ENCODE measurements at places on chromosomes 12 and 14.
A peak's percentile ranks its signal among the peaks of the same experiment; 100 is the strongest.

GRCh38 chr12:52944683-52945388 is 4.1 kb upstream of the KRT18 start:
- DNase-seq, result no peak

DNA sequence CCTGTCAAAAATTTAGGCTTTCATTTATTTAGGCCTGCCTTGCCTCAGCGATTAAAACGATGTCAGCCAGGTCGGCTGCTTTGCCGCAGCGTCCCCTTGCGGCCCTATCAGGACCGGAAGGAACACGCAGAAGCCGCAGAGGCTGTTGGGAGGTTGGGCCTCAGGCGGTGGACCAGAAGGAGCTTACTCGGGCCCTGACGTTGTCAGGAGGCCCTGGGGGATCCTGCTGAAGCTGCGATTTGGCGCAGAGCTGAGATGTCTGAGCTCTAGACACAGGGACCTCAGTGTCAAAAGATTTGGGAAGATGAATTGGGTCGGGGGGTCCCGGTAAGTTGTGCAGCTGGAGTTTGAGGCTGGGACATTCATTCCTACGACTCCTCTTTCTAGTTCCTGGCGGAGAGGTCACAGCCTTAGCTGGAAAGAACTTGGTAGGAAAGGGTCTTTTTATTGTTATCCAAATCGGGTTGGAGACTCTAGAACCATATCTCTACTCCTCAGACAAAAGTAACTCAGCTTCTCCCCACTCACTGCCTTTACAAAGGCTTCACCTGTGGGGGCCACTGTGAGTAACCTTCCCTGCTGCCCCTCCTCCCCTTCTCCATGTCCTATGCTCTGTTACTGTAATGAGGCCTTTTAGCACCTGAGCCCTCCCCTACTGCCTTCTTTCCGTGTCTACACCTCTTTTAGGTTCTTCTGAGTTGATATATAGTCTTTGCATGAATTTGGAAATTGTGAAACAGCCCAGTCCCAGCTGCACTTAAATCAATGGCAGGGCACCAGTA is 6.6 kb upstream of the ABCD2 start:
- DNase-seq, result no peak

DNA sequence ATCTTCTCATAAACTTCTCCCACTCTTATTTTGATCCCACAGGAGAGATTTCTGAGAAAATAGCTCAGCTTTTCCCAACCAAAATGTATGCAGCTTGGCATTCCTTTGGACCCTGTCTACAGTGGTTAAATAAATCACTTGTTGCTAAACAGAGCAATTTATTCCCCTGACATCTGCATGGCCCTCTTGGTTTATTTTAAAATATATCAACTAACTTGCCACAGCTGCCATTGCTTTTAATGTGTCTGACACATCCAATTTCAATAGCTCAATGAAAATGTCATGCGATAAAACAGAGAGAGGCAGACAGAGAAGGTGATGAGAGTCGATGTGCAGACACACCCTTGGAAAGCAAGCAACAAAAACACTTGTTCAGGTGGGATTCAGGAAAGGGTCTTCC is 128.3 kb downstream of the SSPN start:
- no peak for DNase-seq

- no peak for DNase-seq
These were observed 164.2 kb downstream of the ALG10 start for GRCh38 chr12:34186492-34186891.

DNA sequence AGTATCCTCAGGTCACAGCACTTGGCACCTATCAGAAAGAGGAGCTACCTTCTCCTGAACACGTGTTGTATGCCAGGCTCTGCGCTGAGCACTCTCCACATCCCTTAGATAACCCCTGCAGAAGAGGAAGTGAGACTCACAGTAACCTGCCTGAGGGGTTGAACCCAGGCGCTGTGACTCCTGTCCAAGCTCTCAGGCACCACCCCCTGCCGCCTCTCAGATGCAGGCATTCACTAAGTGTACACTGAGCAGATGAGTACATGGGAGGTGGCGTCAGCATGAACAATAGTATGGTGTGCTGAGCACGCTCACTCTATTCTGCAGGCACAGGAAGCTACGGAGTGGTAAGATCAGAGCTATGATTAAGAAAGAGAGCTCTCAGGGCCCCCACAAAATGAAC is 21.0 kb upstream of the RIC8B start:
- peak; percentile 38 for DNase-seq

DNA sequence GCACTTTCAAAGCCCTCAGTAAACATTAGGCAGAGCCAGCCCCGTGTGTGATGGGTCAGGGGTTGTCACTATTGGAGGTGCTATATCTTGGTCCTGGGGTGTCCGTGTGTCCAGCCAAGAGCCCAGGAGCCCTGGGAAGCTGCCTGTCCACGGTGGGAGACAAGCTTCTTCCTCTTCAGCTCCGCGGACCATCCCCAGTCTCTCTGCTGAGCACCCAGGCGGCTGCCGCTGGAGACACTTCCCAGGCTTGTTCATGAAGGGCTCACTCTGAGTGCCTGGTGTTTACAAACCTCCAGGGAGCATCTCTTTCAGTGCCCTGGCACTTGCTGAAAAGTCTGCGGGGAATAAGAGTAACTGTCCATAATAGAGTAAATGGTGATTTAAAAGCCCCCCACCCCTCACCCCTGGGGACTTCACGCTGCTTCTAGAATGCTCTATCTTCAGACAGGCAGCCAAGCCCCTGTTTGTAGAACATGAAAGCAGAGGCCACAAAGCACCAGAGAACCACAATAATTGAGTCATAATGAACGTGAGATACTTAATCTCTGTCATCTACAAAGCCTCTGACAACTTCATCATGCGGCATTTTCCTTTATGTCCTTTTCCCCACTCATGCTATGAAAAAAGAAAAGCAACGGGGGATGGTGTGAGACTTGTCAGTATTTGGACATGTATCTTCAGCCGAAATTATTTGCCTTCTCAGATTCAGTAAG is 178.6 kb downstream of the TMEM132C start:
- DNase-seq, result no peak

DNA sequence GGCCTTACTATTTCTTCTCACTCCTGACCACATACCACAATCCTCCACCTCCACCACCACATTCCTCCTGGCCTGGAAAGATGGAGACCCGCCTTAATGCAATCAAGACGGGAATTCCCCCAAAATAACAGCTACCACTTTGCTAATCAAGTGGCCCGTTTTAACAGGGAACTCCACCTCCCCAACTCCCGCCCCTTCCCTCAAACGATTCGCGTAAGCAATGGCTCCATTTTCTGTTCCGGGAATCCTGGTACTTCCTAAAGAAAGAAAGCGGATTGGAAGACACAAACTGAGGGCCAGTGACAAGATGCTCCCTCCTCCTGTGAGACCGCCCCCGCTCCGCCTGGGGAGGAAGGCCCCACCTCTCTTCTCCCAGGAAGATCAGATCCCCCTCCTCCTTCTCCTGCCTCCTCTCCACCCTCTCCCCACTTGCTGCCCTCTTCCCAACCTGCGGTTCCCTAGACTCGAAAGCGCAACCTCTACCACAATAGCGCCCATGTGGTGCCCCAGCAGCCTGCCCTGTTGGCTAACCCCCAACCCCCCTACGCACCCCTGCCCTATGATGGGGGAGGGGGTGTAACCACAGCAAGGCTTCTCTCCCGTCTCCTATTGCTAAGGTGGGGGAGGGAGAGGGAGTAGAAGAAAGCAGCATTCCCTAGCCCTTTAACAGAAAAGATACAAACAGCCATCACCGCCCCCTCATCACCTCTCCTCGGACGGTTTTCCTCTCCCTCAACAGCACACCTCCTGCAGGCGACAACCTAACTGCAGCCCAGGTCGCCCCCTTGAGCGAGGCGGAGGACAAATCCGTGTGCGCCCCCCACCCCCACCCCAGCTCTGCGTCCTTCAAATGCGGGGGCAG is 777 bp downstream of the ARF3 start:
- DNase-seq, result no peak

- DNase-seq, result no peak
These were observed at the start of gene TCL1B for GRCh38 chr14:95685978-95686922. TCL1B (plus strand) TSS chr14:95686426; CDS start chr14:95686468, 42 bp downstream.

DNA sequence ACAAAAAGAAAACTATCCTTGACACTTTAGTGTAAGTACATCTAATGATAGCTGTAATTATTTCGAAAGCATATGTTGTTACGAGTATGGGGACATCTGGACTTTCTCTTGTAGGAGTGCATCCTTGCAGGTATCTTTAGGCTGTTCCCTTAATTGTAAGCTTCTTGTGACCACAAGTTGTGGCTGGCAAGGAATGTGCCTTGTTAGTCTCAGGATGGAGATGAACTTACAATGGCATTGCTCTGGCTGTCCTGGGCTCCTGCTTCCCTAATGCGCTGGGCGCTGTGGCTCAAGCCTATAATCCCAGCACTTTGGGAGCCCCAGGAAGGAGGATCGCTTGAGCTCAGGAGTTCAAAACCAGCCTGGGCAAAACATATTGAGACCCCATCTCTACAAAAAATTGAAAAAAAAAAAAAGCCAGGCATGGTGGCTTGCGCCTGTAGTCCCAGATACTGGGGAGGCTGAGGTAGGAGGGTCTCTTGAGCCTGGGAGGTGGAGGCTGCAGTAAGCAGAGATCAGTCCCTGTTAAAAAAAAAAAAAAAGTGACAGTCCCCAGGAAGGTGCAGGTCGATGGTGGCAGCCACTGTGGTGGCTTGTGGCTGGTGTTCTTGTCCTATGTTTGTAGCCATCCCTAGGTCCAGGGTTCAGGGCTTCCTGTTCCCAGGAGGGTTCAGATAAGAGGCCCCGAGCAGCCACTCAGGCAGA is 23.7 kb upstream of the PPP1R13B start:
- no peak for DNase-seq

- DNase-seq, result no peak
These were observed 108.7 kb downstream of the TTC8 start for GRCh38 chr14:88933191-88933590.

- DNase-seq, result peak; percentile 71
These were observed 44.6 kb downstream of the MLXIP start for GRCh38 chr12:122123051-122123760.

- DNase-seq, result no peak
These were observed 4.9 kb upstream of the RIC8B start for GRCh38 chr12:106769546-106769945.

DNA sequence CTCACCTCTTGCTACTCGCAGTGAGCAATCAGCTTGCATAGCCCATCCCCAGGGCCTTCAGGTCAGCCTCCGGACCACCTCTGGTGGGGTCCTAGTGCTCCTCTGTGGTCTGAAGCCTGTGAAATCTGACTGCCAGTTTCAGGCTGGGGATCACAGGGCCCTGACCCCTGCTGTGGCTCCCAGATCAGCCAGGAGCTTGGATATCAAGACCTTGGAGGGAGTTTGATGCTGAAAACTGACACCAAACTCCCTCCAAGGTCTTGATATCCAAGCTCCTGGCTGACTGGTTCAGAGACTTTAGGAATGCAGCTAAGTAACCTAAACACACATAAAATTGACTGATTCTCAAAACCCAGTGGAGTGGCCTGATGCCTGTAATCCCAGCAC is 19.8 kb upstream of the DHRS4 start:
- no peak for DNase-seq

GRCh38 chr14:102097441-102098135 is 10.7 kb upstream of the HSP90AA1 start:
- no peak for DNase-seq

DNA sequence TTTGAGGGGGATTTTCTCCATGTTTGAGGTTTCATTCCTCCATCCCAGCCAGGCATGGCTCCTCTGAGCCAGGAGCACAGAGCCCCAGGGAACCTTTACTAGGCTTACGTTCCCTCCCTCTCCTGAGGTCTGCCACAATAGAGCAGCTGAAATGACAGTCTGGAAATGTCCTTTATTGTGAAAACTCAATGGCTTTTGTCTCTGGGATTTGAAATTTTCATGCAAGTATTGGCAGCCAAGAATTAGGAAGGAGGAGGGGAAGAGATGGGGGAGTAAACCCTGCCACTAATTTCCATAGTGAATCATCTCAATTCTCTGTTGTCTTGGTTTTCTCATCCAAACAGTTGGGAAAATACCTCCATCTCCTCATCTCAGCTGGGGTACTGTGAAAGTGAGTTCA is 2.6 kb upstream of the PLEKHG3 start:
- DNase-seq, result no peak

- DNase-seq, result no peak
These were observed 569 bp upstream of the RGS6 start for GRCh38 chr14:71931492-71932228.

DNA sequence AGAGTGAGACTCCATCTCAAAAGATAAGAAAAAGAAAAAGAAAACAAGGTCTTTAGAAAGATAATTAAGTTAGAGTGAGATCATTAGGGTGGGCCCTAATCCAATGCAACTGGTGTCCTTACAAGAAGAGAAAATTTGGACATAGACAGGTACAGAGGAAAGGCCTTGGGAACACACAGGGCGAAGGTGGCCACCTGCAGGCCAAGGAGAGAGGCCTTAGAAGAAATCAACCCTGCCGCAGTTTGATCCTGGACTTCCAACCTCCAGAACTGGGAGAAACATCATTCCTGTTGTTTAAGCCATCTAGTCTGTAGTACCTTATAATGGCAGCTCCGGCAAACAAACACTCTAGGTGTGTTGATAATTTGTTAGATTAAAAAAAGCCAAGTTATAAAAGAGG is 491.9 kb downstream of the MED13L start:
- DNase-seq, result no peak

DNA sequence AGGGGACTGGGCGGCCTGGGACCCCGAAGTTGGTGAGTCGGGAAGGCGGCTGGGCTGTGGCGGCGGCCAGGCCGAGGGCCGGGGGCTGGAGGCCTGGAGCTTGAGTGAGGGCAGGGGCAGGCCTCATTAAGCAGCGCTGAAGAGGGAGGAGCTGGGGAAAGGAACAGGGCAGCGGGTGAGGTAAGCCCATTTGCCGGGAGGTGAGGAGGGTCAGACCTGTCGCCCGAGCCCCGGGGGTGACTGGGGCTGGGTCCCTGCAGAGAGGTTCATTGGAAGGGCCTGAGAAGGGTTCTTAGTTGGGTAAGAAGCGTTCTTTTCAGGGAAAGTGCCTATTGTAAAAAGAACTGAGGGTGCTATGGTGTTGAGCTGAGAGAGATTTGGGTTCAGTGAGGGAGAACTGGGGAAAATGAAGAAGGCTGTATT is 441 bp downstream of the RAB5B start:
- no peak for DNase-seq

DNA sequence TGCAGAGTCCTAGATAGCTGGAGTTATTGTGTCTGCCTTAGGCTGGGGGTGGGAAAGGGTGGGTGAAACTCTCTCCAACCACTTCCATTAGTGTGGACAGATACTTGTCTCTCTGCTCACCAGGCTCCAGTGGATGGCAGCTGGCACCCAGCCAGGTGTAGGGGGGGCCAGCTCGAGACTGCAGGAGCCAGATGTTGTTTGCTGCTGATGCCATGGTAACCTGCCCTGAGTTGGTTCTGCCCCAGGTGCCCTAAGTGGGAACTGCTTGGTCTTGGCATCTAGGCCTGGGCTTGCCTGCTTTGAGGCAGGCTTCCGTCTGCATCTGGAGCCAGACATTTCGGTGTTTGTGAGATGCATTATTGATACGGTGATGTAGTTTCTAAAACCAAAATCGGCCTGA is 82.2 kb downstream of the ADCK1 start:
- no peak for DNase-seq

DNA sequence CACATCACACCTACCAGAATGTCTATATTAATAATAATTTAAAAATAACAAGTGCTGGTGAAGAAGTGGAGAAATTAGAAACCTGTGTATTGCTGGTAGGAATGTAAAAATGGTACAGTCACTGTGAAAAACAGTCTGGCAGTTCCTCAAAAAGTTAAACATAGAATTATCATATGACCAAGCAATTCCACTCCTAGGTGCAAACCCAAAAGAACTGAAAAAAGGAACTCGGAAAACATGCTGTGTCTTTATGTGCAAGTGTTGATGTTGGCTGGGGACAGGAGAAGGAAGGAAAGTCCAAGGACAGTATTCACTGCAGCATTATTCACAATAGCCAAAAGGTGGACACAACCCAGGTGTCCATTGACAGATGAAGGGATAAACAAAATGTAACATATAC is 146.5 kb downstream of the TTC7B start:
- DNase-seq, result no peak

- DNase-seq, result no peak
These were observed 14.5 kb downstream of the PLEKHG3 start for GRCh38 chr14:64718762-64719161.

Data from stimulated activated naive CD8-positive, alpha-beta T cell treated with anti-CD3 and anti-CD28 coated beads, Interleukin-15, amount 100 ng/mL, for 72 hours (primary cell).